ENCODE measurements at places on chromosomes 7 and 10.

DNA sequence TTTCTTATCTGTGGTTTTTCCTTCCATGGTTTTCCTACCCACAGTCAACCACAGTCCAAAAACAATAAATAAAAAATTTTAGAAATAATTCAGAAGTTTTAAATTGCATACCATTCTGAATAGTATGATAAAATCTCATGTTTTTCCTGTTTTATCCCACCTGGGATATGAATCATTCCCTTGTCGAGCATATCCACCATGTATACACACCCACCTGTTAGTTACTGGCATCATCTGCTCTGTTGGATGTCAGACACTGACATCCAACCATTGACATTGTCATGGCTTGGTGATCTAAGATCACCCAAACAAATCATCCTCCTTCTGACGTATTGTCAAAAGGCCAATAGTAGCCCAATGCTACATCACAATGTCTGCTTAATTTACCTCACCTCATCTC, 749.8 kb downstream of the TNS3 start:
- no peak for DNase-seq

GRCh38 chr10:126380352-126381076, 7.8 kb downstream of the ADAM12 start:
- DNase-seq: no peak

- no peak for DNase-seq
These were observed 123.7 kb upstream of the FAM3C start for GRCh38 chr7:121519548-121520521.

GRCh38 chr7:129213828-129214227, 11.0 kb upstream of the AHCYL2 start:
- DNase-seq: no peak

GRCh38 chr7:156459067-156459466, 181.5 kb upstream of the RNF32 start:
- DNase-seq: no peak

- no peak for DNase-seq
These were observed 68.8 kb upstream of the INHBA start for GRCh38 chr7:41771717-41772116.

GRCh38 chr7:26588511-26588910, 275.9 kb downstream of the SKAP2 start:
- DNase-seq: no peak

- DNase-seq: no peak
These were observed 135.6 kb upstream of the HPS1 start for GRCh38 chr10:98582363-98582762.

- no peak for DNase-seq
These were observed at the start of gene PRTFDC1 for GRCh38 chr10:24952143-24952706. TSS of gene PRTFDC1 (minus strand) at chr10:24952606. CDS start at chr10:24952575, 31 bp downstream.

- no peak for DNase-seq
These were observed 94.5 kb downstream of the HIPK2 start for GRCh38 chr7:139683137-139683921.
